ENCODE measurements at places on chromosomes 3 and 15.

- no peak for DNase-seq
These were observed 1.4 kb downstream of the AHSG start for GRCh38 chr3:186614266-186614596.

- no peak for DNase-seq
These were observed 85.5 kb upstream of the LRTM1 start for GRCh38 chr3:55013145-55013925.

GRCh38 chr3:128714887-128715491 lies 11.0 kb upstream of the RAB7A start:
- no peak for DNase-seq

DNA sequence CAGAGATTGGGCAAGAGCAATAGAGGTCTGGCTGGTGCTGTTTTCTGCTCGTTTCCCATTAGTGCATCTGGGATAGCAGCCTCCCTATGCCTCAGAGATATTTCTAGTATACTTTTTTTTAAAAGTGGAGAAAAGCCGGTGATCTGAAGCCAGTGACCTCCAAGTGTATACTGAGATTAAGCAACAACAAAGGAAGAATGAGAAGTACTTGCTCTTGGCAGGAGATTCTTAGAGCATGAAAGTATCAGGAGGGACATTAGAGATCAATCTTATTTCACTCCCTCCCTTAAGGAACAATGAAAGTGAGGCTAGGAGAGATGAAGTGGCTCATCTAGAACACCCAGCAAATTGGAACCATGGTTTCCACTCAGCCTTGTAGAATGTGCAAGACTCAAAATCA lies 423.3 kb downstream of the SOX2 start:
- no peak for DNase-seq

- DNase-seq = peak; percentile 60
These were observed 37.3 kb upstream of the ATP10A start for GRCh38 chr15:25900431-25900830.

Data from muscle of arm (tissue), 14 donors.